ENCODE measurements at places on chromosomes 16 and 17. TPM values are rescaled to one million over a fixed set of nuclear protein-coding genes. Genes with fewer than 3 reads are reported as not detected.

Gene NOTUM
- 0.72 TPM for total RNA-seq

Gene HS3ST6
- not detected for total RNA-seq

Gene PLLP
- under 0.01 TPM for total RNA-seq

Gene PDP2
- total RNA-seq = 11.5 TPM

Gene FADS6
- not detected for total RNA-seq

Gene WFIKKN2
- total RNA-seq = under 0.01 TPM

Gene PLA2G10
- total RNA-seq = not detected

Gene UNC13D
- 2.1 TPM for total RNA-seq

Gene GIT1
- total RNA-seq = 31.8 TPM

Gene TSNAXIP1
- total RNA-seq = 0.88 TPM

Gene THAP11
- total RNA-seq = 25.7 TPM

Gene CCL4
- 0.36 TPM for total RNA-seq

Gene MINK1
- 34.4 TPM for total RNA-seq

Gene CCL22
- total RNA-seq = not detected

Gene ATP6V0C
- total RNA-seq = 18.8 TPM

Gene CCDC154
- total RNA-seq = 0.36 TPM

Gene CHD9NB
- total RNA-seq = 1.1 TPM

Gene NOXO1
- total RNA-seq = under 0.01 TPM

Gene CD300LB
- not detected for total RNA-seq

Gene SECTM1
- total RNA-seq = 11.5 TPM

Gene CDH3
- total RNA-seq = 0.36 TPM

Gene KLHL10
- 0.36 TPM for total RNA-seq

Gene CCT6B
- 5.9 TPM for total RNA-seq

Gene UBN1
- total RNA-seq = 34.5 TPM

Gene SCNN1G
- not detected for total RNA-seq

Gene LPCAT2
- 23.5 TPM for total RNA-seq

Gene WNT3
- total RNA-seq = 0.88 TPM

Gene CTRB2
- not detected for total RNA-seq

Gene SSTR5
- total RNA-seq = not detected

Gene RHBDL1
- 0.88 TPM for total RNA-seq

Gene DNASE1L2
- total RNA-seq = 0.72 TPM

Gene MT1E
- 105 TPM for total RNA-seq

Gene CRYBA1
- not detected for total RNA-seq

Gene SLC16A5
- 16.3 TPM for total RNA-seq

Gene PRSS33
- total RNA-seq = not detected

Gene TLCD3B
- not detected for total RNA-seq

Gene SLC38A10
- 92.6 TPM for total RNA-seq

Gene CLEC18B
- total RNA-seq = 0.72 TPM

Gene PERCC1
- total RNA-seq = not detected

Gene MATCAP1
- total RNA-seq = 3.6 TPM

Gene ITGAL
- total RNA-seq = not detected
